Stimulated activated CD4-positive, alpha-beta T cell treated with anti-CD3 and anti-CD28 coated beads, Interleukin-1b, Interleukin-23, amount 100 ng/mL, for 1 hour (primary cell): ENCODE measurements at places on chromosomes 12 and 14.

GRCh38 chr12:124564232-124564958 is 3.0 kb downstream of the NCOR2 start:
- DNase-seq: no peak

- no peak for DNase-seq
These were observed 13.7 kb upstream of the TCTN1 start for GRCh38 chr12:110600254-110600653.

GRCh38 chr12:32159925-32160324 is 53.3 kb downstream of the BICD1 start:
- DNase-seq: no peak

GRCh38 chr12:118347916-118348315 is 24.8 kb downstream of the TAOK3 start:
- no peak for DNase-seq

GRCh38 chr12:56165369-56165768 is 7.2 kb downstream of the MYL6 start:
- DNase-seq: no peak

- no peak for DNase-seq
These were observed 3.0 kb upstream of the PIANP start for GRCh38 chr12:6703631-6704030.
